Fibroblast of the aortic adventitia (primary cell): ENCODE measurements at places on chromosomes 4 and X. TPM values are rescaled to one million over a fixed set of nuclear protein-coding genes. Genes with fewer than 3 reads are reported as not detected.

DNA sequence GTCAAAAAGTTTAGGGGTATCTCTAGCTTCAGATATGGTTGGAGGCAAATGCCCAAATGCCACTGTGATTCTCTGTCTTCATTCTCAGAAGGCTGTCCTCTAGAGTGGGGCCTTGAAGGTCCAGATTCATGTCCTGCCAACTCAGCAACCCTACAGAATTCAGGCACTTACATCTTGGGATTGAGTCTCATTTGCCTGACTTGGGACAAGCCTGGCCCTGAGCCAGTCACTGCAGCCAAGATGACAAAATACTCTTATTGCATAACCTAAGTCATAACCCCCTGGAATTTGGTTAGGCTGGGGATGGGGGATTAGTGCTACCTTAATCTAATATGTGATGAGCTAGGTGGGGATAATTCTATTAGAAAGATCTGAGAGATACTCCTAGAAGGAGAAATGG lies 100.5 kb downstream of the AREG start:
- DNase-seq = peak; percentile 61

GRCh38 chrX:1215123-1215823 lies 2.8 kb upstream of the CRLF2 start:
- DNase-seq = no peak

GRCh38 chr4:106062452-106062875 lies 167.2 kb downstream of the NPNT start:
- DNase-seq = peak; percentile 74

GRCh38 chr4:144906181-144906925 lies 191.6 kb downstream of the ANAPC10 start:
- DNase-seq = peak; percentile 60

GRCh38 chrX:103101299-103102042 lies 8.5 kb upstream of the NXF3 start:
- DNase-seq = peak; percentile 7

- DNase-seq = no peak
Observed at GRCh38 chr4:6206771-6207290, 6.5 kb upstream of the JAKMIP1 start.

DNA sequence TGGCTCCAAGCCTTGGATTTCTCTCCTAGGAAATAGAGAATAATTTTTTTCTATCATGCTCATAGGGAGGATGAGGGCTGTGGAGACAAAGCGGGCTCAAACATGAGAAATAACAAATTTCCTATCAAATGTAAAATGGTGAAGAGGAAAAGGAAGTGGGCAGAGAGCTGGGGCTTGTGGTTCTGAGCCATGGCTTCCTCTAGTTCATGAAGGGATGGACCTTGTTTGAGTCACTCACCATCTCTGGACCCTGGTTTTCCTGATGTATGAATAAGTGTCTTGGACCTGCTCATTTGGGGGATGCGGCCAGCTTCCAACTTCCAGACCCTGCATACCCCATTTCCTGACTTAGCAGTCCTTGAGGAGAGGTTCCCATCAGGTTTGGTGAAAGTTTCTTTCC lies 63.0 kb downstream of the MSX1 start:
- DNase-seq = no peak

- DNase-seq = peak; percentile 43
Observed at GRCh38 chr4:128796934-128797333, 12.6 kb upstream of the JADE1 start.

DNA sequence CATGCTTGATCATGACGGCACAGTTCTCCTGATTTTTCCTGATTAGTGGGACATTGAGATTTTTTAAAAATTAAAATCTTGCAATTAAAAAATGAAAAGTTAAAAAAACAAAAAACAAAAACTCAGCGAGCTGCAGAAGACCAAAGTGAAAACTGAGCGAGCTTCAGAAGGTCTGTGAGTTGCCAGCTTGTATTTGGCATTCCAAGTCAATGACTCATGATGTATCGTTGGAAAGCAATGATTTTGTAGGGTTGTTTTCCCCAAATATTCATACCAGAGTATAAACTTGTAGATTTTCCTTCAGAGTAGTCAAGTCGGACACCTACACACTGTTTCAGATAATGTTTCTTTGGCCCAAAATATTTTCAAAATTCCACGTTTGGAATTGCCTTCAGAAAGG lies 76.9 kb downstream of the LRRC66 start:
- peak; percentile 64 for DNase-seq

- DNase-seq = no peak
Observed at GRCh38 chr4:151700566-151701316, 60.1 kb downstream of the GATB start.

DNA sequence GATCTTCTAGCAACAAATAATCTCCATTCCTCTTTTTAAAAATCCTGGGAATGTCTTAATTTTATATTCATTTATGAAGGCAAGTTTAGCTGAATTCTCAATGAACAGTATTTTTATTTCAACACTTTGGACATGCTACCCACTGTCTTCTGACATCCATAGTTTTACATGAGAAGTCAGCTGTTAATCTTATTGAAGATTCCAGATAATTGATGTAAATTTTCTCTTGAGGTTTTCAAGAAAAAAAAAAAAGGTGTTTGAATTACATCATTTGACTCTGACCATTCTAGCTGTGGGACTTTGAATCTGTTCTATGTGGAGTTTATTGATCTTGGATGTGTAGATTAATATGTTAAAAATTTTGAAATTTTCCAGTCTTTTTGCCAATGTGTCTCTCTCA lies 28.0 kb downstream of the PDHA2 start:
- DNase-seq = peak; percentile 1

DNA sequence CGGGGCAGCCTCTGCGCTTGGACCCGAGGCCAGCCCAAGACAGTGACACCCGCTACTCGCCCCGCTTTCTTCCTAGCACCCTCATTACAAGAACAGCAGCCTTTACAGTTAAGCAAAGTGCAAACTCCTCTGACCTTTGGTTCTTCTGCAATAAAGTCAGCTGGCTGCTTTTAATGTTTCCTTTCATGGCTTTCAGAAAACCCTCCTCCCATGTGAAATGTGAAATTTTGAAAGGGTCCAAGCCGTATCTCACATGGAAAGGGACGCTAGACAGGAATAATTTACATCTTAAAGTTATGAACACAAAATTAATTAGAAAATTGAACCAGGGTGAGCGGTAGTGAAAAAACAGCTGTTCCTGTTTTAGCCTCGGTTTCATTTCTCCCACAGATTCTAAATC lies 520.1 kb upstream of the FRG1 start:
- DNase-seq = no peak

GRCh38 chrX:80765220-80765625 lies 44.5 kb downstream of the BRWD3 start:
- DNase-seq = peak; percentile 76

DNA sequence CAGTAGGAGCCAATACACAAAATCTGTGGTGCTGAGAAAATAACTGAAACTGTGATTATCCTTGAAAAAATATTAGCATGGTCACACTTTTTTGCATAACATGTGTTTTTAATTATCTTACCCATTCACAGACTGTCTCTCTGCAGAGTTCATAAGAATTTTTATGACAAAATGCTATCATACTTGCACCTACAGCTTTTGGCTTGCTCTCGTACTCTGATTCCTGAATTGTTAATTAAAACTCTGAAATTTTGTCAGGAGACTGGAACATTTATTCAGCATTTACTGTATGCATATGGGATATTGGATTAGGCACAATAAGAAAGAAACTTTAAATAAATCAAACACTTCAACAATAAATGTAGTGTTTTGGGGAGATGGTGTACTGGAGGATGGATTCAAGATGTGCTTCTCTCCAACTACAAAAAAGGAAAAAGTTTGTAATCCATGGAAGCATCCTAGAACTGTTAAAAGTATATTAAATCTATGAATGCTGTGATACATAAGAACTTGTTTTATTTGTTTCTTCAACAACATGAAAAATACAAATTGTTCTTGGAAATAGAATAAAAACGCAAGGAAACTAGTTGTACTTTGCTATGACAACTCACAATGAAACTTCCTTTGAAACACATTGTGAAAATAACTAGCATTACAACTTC lies 260.5 kb downstream of the SPATA18 start:
- DNase-seq = no peak

DNA sequence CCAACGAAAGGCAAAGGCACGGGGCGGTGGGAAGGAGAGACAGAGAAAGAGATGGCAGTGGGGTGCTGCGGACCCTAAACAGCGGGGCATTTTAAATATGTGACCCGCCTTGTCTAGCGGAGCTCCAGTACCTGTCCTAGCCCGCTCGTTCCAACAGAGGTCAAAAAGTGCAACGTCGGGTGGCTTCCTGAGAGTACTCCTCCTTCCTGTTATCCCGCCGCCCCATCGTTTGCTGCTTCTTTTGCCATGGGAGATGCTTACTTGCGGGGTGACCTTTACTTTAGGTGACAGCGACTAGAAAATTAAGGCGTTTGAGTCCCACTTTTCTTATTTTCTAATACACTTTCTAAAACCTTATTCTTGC lies 735 bp downstream of the NRK start:
- no peak for DNase-seq

GRCh38 chrX:13780868-13781427 lies 35.9 kb downstream of the GPM6B start:
- DNase-seq = no peak

DNA sequence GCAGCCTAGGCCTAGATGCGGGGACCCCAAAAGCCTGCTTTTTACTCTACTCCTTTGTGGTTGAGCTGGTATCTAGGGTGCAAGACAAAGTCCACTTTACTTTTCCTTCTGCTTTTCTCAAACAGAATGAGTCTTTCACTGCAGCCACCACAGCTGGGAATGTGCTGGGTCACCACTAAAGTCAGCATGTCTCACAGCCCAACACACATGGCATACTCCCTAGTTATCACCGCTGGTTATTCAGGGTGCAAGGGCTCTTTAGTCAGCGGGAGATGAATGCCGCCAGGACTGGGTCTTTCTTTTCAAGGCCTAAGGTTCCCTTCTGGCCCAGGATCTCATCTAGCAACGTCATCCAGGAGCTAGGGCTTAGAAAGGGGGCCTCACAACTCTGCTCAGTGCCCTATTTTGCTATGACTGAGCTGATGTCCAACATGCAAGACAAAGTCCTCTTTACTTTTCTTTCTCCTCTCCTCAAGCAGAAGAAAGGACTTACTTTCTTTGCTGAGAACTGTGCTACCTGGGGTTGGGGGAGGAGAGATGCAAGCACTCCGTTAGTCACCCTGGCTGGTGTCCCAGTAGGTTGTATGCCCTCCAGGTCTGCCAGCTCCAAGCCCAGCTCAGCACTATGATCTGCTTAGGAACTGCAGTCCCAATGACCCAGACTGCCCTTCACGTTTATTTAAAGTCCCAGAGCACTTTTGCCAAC lies 22.9 kb upstream of the STPG2 start:
- DNase-seq = peak; percentile 15

- DNase-seq = no peak
Observed at GRCh38 chr4:61994036-61994435, 793.9 kb downstream of the ADGRL3 start.

GRCh38 chrX:25175743-25176142 lies 160.0 kb upstream of the ARX start:
- DNase-seq = no peak

GRCh38 chr4:108044951-108045686 lies 55.4 kb downstream of the HADH start:
- DNase-seq = no peak

- peak; percentile 96 for DNase-seq
Observed at GRCh38 chrX:38233891-38234667, 13.4 kb upstream of the SRPX start.

- DNase-seq = no peak
Observed at GRCh38 chrX:31522760-31523159, 450.9 kb upstream of the FTHL17 start.

DNA sequence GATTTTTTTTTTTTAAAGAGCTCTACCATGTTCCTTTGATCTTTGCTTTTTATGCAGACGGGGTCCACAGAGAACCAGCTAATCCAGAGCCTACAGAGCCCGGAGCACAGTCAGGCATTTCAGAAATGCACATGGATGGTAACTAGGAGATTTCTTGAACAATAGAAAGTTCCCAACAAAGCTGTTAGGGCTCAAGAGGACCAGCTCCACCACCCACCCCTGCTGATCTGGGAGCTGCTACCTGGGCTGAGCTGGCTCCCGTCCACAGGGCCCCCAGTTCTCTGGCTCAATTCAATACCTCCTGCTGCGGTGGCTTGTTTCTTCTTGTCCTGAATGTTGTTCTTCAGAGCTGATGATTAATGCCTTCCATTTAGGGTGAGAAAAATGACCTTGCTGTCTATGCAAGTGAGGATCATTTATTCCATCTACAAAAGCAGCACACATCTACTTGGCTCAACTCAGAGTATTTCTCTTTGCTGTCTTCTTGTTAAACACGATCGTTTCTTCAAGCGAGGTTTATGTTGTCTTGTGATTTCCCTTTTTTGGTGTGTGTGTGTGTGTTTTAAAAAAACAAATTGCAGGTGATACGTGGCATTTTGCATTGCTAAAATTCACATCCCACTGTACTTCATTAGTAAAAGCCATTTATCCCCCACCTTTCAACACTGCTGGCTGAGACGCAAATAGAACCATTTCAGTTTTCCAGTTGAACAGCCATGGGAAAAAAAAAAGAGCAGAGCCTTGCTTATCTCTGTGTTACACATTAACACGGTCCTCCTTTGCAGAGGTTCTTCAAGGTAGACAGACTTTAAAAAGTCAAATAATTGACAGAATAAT lies 31.3 kb downstream of the IGFBP7 start:
- peak; percentile 20 for DNase-seq

GRCh38 chr4:24130637-24131036 lies 240.8 kb upstream of the PPARGC1A start:
- DNase-seq = no peak

DNA sequence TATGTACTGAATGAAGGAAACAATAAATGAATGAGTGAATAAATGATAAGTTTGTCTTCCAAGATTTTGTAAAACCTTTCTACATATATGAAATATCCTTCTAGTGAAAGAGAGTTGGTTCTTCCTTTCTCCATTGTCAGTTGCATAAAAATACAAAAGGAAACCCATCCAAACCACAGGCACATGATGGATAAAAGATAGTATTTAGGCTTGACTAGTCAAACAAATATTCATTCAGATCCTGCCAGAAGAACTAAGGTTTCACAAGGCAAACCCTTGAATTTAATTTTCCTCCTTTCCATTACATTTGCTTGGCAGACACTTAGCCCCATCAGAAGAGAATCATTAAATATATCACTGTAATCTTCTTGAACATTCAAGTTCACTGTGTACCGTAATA lies 208.4 kb downstream of the COL25A1 start:
- DNase-seq = no peak

The ABCD1 gene
- 9.3 and 15.5 TPM in 2 replicates for total RNA-seq

The KLHL5 gene
- 50.9 and 103 TPM in 2 replicates for total RNA-seq

The ETDA gene
- total RNA-seq = not detected in 2 replicates

The GPC3 gene
- total RNA-seq = 16.4 TPM in 1 of 2 replicates, not detected in the other

The NEXMIF gene
- total RNA-seq = not detected in 2 replicates

The HTR2C gene
- not detected in 2 replicates for total RNA-seq

The XAGE1A gene
- not detected in 2 replicates for total RNA-seq

The MID1 gene
- 18.0 and 20.4 TPM in 2 replicates for total RNA-seq

The CCNA2 gene
- total RNA-seq = 3.8 and 63.9 TPM in 2 replicates

The MGARP gene
- total RNA-seq = 17.1 and 56.9 TPM in 2 replicates

The PDZD4 gene
- total RNA-seq = 0.09 and 1.1 TPM in 2 replicates

The PDE5A gene
- 29.3 and 146 TPM in 2 replicates for total RNA-seq

The PHEX gene
- 5.6 and 6.7 TPM in 2 replicates for total RNA-seq

The ADGRG2 gene
- 0.18 and 0.25 TPM in 2 replicates for total RNA-seq

The P2RY4 gene
- total RNA-seq = 0.09 and 0.41 TPM in 2 replicates

The TRIM60 gene
- not detected in 2 replicates for total RNA-seq

The GRXCR1 gene
- total RNA-seq = not detected in 2 replicates

The RASGEF1B gene
- 1.2 and 2.0 TPM in 2 replicates for total RNA-seq
